ENCODE measurements at places on chromosomes 7 and 10. TPM values are rescaled to one million over a fixed set of nuclear protein-coding genes. Genes with fewer than 3 reads are reported as not detected.

DNA sequence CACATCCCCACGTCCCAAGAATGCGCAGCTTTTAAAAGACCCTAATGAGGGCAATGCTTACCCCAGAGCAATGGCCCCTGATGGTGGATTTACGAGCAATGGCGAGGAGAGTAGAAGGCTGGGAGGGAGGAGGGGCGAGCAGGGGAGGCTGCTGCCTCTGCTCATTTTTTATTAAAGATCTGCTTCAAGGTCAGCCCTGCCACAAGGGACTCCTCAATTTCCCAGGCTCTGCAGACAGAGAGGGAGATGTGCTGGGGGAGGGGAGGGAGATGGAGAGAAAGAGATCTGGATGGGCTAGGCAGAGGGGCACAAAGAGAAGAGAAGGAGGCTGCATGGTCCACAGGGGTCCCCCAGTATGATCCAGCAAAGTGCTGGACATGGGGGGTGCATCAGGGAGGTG lies 7.8 kb upstream of the SRRM3 start:
- DNase-seq = no peak

DNA sequence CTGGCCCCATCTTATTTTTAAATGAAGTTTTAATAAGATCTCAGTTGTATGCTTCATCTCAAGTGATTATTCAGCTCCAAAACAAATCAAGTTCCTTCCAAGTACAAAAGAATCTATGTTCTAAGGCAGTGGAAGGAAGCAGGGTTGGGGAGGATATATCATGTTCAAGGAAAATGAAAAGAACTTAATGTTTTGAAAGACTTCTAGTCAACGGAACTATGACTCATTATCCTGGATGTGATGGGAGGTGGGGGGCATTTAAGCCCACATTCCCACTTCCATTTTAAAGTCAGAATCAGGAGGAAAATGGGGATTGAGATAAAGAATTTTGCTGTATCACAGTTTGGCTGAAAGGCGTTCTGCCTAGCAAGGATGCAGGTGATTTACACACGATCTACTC lies 59.4 kb downstream of the FANK1 start:
- DNase-seq = no peak

DNA sequence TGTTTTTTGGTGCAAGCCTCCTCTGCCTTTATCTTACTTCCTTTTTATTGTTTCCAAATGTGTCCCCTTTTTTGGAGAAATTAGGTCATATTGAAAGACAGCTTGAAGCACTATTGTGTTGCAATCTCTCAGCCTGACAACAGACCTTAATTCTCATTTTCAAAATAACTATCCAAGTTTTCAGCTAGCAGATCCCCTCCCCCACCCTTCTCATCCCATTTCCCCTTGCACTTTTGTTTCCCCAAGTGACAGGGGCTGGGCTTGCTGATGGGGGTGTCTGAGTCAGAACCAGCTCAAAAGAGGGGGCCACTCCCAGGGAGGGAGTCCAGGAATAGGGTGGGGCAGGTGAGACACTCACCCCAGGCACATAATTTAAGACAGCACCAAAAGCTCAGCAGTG lies 75.3 kb downstream of the MKI67 start:
- no peak for DNase-seq

DNA sequence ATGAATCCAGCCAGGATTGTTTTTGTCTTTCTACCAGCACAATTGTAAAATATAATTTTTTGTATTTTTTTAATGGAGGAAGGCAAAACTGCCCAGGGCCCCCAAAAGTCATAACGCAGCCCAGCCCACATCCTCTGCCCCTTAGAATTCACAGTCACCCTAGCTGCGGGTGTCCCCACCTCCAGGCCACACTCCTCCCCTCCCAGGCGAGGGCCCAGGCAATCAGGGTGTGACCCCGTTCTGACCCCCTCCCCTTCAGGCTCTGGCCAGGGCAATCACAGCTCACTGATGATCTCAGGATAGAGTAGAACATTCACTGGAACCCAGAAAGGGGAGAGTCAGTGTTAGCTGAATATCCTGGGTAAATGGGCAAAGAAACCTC lies 92.0 kb upstream of the MACROH2A2 start:
- no peak for DNase-seq

DNA sequence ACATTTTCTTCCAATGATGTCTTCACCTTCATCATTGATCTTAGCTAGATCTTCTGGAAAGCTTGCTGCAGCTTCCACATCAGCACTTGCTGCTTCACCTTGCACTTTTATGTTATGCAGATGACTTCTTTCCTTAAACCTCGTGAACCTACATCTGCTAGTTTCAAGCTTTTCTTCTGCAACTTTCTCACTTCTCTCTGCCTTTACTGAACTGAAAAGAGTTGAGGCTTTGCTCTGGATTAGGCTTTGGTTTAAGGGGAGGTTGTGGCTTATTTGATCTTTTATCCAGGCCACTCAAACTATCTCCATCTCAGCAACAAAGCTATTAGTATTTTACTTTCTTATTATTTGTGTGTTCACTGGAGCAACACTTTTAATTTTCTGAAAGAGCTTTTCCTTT lies 125.5 kb upstream of the POM121L12 start:
- no peak for DNase-seq

GRCh38 chr10:95305606-95306317 lies 15.0 kb upstream of the PDLIM1 start:
- no peak for DNase-seq

DNA sequence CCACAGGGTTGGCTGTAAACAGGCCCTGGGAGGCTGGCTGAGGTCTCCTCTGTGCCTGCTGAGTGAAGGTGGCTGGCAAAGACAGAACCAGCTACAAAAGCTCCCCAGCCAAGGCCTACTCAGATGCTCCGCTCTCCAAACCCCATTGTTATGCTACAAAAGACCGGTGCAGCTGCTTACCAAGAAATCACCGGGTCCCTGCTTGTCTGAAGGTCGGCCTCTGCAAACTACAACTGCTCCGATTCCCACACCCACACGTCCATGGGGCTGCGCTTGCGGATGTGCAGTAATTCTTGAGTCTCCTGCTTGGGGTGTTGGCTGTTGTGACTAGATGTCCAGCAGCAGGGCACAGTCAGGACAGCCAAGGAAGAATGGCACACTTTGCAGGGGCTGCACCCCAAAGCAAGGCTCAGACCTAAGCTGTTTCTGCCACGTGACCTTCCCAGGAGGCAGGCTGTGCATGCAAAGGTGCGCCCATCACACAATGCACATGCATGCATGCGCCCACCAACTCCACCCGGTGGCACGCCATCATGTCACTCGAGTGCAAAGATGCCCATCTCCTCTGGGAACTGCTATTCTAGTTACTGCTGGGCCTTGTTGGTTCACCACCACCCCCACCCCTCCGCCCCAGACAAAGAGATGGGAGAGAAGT lies 97.8 kb downstream of the OAT start:
- peak; percentile 73 for DNase-seq

DNA sequence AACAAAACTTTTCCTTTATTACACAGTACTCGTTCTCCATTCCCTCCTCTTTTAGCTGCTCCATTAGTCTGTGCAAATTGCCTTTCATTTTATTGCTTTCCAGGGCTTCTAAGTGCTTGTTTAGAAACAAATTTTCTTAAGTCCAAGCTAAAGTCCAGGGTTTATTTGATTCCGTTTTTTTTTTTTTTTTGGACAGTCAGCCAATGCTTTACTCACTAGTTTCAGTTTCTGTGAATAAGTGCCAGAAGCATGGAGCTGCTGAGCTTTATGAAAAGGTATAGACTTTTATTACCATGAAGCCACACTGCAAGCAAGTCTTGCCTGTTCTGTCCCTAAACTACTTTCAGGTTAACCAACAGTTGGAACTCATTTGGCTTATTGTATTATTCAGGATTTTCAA lies 455.0 kb downstream of the GFRA1 start:
- no peak for DNase-seq

GRCh38 chr10:6399231-6399741 lies 180.8 kb downstream of the PRKCQ start:
- DNase-seq = no peak

GRCh38 chr10:49264177-49264677 lies 34.7 kb upstream of the C10orf71 start:
- DNase-seq = no peak

DNA sequence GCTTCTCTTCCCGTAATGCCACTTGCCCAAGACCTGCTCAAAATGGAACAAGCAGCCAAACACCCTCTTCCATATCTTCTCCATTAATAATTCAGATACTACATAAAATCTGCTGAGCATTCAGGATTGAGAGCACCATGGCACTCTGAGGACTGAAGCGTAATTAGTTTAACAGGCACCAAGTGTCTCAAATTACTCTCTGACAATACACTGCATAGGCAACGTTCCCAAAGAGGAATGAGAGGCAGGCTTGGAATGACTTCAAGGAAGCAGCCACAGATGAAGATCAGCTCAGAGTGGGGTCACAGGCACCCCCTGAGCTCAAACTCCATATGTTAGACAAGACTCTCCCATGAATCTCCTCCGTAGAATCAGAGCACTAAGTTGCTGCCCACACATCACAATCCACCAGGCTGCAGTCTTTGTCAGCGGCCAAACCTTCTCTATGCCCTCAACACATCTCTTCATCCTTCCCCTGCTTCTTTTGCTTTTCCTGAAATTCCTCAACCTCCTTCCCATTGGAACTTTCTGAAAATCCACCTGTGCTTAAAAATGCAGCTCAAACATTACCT lies 4.7 kb upstream of the ABLIM1 start:
- no peak for DNase-seq

DNA sequence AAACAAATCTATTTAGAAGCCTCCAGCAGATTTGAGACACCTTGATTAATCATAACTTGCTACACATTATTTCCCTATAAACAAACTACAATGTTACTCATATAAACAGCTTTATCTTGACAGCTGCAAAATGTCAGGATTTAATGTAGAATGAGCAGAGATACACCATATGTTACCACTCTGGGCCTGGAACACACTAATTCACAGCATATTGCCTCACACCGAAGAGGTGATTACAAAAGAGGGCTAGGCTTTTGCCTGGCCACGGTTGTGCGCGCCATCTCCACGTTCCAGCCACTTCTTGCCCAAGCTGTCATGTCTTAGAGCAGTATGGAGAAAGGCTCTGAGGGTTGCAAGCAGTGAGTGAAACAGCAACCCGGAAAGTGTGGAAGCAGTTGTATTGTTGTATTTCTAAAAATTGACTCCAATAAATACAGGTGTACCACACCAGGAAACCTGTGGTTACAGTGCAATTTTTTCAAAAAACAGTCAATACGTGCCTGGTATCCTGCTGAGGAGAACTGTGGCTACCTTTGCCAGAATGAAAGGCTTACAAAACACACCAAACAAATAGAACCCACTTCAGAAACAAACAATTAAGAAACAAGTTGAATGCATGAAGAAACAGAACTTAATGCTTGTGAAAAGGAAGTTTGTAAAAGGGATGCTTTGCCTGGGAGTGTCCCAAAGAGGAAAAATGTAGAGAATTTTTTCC lies 498.1 kb downstream of the PLXNA4 start:
- no peak for DNase-seq

DNA sequence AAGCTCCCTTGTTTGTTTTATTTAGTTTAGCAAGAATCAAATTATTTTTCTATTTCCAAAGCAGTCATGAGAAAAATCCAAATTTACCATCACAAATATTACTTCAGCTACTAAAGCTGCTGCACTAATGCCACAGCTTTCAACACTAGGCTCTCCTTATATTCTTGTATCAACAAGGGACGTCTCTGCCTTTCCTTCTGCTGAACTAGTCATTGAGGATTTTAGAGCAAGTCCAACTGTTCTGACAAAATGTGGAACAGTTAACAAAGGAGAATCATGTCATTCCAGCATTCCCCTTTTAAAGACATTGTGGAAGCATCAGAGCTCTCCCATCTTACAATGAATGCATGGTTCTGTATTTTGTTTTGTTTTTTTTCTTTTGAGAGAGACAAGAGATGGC lies 28.6 kb downstream of the FAM13C start:
- no peak for DNase-seq

DNA sequence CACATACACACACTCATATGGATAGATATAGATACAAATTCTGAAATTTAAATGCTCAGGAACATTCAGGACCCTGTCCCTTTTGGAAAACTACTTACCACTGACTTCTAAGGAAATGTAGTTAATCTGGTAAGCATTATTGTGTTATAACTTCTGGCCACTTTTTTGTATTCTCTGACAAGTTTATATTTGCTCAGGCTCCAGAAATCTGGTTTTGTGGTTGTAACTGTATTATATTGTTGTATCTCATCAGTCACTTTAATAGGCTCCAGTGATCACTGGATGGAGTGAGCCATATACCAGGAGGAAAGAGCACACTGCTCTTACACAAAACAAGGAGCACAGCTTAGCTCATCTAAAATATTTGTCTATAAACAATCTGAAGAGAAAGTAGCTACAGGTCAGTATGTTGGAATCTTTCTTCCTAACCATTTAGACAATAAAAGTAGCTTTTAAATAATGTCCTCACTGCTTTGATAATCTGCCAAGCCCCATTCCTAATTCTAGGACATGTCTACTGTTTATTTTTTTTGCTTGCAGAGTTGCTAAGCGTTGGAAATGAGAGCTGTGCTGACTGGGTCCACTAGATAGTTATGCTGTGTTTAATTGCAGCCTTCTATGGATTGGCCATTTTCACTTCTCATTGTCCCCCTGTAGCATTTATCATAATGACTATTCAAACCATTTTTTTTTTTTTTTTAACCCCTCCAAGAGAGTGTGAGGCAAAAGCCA lies 43.8 kb downstream of the SMNDC1 start:
- no peak for DNase-seq

ADCYAP1R1 gene
- 1.8 TPM for total RNA-seq

GTF2IRD1 gene
- total RNA-seq = 17.0 TPM

PTPN20 gene
- 1.3 TPM for total RNA-seq

TMEM229A gene
- 0.10 TPM for total RNA-seq

CPEB3 gene
- total RNA-seq = 3.5 TPM
